ENCODE measurements at places on chromosomes 2 and 18.

DNA sequence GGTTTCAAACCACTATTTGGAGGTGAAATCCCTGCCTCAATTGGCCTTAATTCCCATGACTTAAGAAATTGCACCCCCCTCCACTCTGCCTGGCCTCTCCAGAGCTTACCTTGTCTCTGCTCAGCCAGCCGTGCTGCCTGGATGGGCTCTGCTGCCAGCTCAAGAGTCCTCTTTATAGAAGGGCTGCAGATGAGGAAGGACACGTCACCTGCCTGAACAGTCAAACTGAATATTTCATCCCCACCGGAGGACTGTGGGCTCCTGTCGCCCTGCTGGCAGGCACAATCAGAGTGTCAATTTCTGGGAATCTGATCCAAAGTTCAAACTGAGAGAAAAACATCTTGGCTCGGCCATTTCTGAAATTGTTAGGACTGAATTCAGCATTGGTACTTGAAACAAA lies at the start of gene OTOS:
Gene OTOS (minus strand): TSS at position 148 of the 400 bp plus-strand sequence. CDS start 332 bp downstream, outside the sequence.
- DNase-seq = no peak

DNA sequence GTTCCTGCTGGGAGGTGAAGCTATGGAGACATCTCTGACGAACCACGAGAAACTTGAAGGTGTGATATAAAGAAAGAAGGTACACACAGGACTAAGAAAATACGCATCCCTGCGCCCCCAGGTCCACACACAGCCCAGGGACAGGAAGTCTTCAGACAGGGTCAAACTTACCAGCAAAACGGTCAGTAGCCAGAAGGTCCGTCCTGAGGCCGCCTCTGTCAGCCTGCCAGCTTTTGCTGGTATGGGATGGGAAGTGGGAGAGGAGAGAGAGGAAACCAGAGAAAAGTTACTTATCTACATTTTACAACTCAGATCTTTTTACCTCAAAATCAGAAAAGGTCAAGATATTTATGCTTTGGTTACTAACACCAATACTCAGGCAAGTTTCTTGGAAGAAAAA lies 47.2 kb downstream of the HDLBP start:
- DNase-seq = no peak

DNA sequence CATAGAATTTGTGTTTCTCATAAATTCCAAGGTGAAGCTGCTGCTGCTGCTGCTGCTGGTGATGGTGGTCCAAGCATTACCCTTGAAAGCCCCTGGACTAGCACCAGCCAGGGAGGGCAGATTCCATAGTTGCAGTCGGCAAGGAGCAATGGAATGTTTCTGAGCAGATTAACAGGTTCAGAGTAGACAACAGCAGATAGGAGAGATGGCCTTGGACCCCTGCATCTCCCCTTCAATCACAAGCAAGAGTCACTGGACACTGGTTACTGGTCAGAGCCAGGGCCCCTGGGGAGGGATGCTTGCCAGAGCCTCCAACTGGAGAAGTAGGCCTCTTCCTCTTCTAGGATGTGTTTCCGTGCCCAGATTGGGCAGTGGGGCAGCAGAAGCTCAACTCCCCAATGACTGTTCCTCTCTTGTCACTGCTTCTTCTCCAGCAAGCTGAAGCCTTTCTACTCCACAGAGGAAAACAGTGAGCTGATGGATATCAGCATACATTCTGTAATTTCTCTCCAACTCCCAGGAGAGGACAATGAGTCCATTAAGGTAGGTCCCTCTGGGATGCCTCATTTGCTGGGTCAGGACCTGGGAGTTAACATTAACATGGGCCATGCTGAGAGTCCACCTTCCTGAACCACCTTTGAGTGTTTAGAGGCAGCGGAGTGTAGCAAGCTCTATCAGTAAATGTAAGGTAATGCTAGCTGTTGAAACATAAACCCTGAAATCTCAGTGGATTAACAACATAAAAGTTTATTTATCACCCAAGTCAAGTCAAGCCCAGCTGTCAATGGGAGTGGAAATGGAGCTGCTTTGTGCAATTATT lies 35.3 kb downstream of the MROH2A start:
- peak; percentile 15 for DNase-seq

DNA sequence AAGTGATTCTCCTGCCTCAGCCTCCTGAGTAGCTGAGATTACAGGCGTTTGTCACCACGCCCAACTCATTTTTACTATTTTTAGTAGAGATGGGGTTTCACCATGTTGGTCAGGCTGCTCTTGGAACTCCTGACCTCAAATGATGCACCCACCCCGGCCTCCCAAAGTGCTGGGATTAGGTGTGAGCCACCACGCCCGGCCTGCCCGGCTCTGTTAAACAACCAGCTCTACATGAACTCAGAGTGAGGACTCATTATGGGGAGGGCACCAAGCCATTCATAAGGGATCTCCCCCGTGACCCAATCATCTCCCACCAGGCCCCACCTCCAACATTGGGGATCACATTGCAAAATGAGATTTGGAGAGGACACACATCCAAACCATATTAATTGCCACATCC lies 8.8 kb downstream of the ATIC start:
- DNase-seq = no peak

DNA sequence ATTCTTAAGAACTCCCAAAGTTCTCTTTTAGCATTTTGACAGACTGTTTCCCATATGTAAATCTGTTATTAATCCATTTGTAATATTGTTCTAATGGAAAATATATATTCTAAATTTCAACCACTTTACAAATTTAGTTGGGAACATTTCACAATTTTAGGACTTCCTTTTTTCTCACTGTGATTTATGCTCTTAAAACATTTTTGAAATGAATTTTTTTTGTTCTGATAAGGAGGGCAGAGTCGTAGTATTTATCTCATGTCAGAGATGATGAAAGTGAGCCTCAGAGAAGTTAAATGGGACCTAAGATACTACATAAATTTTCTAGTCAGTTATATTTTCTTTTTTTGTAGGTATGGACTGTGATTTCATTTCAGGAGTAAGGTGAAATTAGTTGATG lies 26.6 kb downstream of the RASGRP3 start:
- DNase-seq = no peak

DNA sequence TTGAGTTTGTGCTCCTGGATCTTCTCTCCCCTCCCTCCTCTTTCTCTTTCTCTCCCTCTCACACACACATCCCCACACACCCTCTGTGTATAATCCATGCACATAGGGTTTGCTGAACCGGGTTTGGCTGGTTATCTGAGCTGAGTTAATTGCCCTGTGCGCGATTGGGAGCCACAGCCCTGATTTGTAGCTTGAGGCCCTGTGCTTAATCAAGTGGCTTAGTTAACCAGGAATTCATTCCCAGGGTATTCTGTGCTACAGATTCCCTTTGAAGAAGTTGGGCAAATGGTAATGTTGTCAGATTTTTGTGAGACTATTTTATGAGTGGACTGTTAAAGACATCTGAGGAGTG lies 6.2 kb downstream of the PARD3B start:
- no peak for DNase-seq

DNA sequence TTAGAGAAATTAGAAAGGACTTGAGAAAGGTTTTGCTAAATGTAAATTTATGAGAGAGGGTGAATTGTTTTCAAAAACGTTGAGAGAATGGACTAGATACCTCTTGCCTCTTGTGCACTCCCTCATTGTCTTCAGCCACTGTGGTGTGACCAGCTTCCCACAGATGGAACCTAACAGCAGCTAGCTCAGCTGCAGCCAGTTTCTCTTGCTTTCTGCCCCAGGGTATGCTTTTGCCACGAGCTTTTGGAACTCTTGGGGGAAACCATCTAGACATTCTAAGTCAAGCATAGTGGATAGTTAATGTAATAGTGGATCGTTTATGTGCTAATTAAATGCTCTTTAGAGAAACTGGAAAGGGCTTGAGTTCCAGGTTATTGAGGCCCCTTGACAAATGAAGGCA lies 288.2 kb downstream of the CTNNA2 start:
- no peak for DNase-seq

- DNase-seq = no peak
These were observed 20.1 kb downstream of the CTLA4 start for GRCh38 chr2:203887677-203888076.

DNA sequence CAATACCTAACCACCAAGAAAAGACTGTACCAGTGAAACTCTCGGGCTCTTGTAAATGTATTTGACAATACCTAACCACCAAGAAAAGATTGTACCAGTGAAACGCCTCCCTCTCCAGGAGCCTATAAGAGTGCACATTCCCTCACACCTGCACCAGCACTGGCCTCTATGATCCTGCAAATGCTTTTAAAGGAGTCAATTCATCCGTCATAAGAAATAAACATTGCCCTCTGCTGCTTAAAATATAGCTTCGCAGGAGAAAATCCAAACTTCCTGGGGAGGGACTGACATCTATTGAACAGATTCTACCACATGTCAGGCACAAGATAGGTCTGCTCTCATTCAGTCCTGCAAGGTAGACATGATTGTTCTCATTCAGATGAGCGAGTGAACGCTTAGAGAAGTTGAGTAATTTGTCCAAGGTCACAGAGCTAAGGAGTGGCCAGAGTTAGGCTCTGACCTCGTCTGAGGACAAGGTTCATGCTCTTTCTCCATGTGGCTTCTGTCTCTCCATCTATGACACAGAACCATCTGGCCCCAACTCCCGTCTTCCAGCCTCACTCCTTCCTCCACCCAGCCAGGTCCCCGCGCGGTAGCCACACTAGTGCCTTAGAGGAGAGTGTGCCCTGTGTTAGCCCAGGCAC lies 38.7 kb downstream of the MCFD2 start:
- DNase-seq = no peak

- DNase-seq = no peak
These were observed 3.2 kb downstream of the GATA6 start for GRCh38 chr18:22172594-22173049.

DNA sequence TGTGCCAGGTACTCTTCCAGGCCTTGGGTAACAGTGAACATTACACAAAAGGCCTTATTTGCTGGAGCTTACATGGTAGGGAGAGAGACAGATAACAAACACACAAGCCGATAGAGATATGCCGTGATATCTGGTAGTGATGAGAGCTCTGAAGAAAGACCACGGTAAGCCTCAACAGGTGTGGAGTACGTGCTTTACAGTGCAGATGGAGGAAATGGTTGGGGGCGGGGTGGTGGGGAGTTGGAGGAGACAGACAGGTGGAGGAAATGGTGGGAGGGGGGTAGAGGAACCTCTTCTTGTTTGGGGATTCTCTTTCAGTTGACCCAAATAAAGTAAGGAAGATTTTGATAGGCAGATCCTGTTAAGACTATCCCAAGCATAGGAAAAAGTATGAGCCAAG lies 141.1 kb upstream of the ALPP start:
- DNase-seq = no peak

DNA sequence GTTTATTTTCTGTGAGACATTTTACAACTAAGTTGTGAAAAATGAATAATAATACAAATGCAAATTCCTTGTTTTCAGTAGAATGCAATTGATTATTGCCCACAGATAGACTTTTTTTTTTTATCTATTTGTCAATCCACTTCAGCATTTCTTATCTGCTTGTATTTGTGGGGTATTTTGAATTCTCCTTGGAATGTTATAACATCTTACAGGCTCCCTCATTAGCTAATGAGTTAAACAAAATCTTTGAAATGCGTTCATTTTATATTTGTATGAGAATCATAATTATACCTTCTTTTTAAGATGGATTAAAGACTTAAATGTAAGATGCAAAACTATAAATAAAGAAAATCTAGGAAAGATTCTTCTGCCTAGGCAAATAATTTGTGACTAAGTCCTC lies 114.2 kb downstream of the CALCRL start:
- no peak for DNase-seq

GRCh38 chr18:9148203-9148552 lies 11.6 kb downstream of the ANKRD12 start:
- DNase-seq = no peak

DNA sequence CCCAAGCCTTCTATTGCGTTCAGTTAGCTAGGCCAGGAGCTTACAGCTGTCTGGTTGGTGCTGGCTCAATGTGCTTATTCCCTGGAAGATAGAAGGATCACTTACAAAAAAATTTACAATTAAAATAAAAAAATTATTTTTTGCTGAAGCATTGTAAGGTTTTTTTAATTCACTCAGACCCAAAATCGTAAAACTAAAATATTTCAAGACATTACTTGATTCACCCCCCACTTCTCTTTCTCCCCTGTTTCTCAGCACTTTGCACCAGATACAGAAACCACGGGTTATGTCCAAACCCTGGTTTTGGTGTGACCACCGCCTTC lies 911 bp upstream of the PTPRM start:
- no peak for DNase-seq

- DNase-seq = no peak
These were observed 17.7 kb downstream of the POU3F3 start for GRCh38 chr2:104871649-104871971.

- peak; percentile 31 for DNase-seq
These were observed 129.7 kb downstream of the PHLPP1 start for GRCh38 chr18:62844850-62845643.

DNA sequence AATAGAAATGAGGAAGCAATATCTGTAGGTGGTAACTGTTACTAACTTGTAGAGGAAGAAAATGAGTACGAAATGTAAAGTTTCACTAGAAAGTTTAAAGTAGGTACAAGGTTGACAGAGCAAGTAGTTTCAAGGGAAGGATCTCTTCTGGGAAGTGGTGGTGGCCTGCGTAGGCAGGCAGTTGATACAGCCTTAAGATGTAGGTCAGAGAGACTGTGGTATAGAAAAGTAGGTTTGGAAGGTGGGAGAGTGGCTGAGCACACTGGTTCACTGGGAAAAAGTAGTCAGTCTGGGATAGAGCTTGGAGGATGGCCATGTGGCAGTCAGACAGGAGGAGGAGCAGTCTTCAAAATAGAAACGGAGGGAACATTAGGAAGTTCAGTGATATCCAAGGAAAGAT lies 23.5 kb downstream of the KDM3A start:
- DNase-seq = no peak

- no peak for DNase-seq
These were observed 173.5 kb upstream of the AGAP1 start for GRCh38 chr2:235320326-235320725.

- DNase-seq = no peak
These were observed 2.1 kb upstream of the ABCB6 start for GRCh38 chr2:219220652-219221402.

- DNase-seq = no peak
These were observed 66.0 kb downstream of the STPG4 start for GRCh38 chr2:47089083-47089464.

GRCh38 chr2:37322368-37322767 lies 2.3 kb downstream of the PRKD3 start:
- DNase-seq = no peak

- no peak for DNase-seq
These were observed 61.4 kb upstream of the RNF152 start for GRCh38 chr18:61954096-61954746.

- no peak for DNase-seq
These were observed 11.0 kb downstream of the IL18R1 start for GRCh38 chr2:102366406-102367112.

- no peak for DNase-seq
These were observed 57.0 kb upstream of the TXNDC2 start for GRCh38 chr18:9828506-9829396.
